Tibial nerve (tissue), 4 donors: ENCODE measurements at places on chromosomes 4 and X. TPM values are rescaled to one million over a fixed set of nuclear protein-coding genes. Genes with fewer than 3 reads are reported as not detected.
A peak's percentile ranks its signal among the peaks of the same experiment; 100 is the strongest.

The CT47A1 gene
- not detected for total RNA-seq

The TRIM75 gene
- not detected for total RNA-seq

The APLN gene
- total RNA-seq = 0.20 TPM

The TDO2 gene
- total RNA-seq = not detected

The CYLC1 gene
- not detected for total RNA-seq

The EGFL6 gene
- not detected for total RNA-seq

The FAM47E gene
- total RNA-seq = 1.2 TPM

The RTL9 gene
- total RNA-seq = not detected

The CXCL1 gene
- 0.84 TPM for total RNA-seq

DNA sequence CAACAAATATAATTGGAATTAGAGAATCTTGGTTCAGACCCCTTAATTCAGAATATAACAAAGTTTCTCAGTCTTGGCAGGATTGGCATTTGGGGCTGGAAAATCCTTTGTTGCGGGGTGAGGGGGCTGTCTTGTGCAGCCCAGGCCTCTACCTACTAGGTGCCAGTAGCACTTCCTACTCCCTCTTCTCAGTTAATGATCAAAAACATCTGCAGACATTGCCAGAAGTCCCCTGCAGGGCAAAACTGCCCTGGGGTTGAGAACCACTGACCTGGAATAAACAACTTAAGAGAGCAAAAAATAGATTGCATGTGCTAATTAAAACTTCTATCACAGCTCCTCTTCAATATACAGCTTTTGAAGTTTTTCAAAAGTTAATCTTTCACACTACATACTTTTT lies 36.7 kb upstream of the CXorf38 start:
- DNase-seq = no peak

- DNase-seq = no peak
Observed at GRCh38 chr4:184755278-184755677, 21.4 kb upstream of the CENPU start.

DNA sequence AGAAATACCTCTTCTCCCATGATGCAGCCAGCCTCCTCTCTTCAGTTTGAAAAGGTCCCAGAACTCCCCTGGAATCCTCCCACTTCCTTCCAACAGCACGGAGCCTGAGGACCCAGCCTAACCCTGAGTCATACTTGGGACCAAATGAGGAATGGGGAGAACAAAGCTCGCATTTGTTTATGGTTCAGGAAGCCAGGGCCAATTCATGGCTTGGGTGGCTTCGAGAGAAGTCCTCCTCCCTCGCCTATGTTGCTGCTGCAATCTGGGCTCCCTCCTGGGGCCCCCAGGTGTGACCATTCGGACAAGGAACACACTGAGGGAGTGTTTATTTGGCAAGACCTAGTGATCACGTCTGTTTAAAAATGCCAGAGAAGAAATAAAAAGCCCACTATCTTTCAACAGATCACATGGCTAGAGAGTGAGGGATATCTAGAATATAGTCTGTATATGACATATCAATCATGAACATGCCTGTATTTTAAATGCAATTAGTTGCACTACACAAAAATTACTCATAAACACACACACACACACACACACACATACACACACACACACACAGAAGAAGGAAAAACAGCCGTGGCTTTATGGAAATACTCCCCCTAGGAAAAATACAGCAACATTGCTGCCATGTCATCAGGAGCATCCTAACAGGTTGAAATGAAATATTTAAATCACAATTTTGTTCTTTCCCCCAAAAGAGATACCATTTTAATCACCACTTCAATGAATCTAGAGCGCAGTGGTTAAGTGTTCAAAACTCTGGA lies 155.7 kb upstream of the MAP3K15 start:
- DNase-seq = peak; percentile 19

- DNase-seq = peak; percentile 18
Observed at GRCh38 chr4:153788413-153789276, at the start of gene SFRP2. Gene SFRP2, minus strand, starts transcription at chr4:153789083. Its CDS starts 248 bp downstream, at chr4:153788835.

DNA sequence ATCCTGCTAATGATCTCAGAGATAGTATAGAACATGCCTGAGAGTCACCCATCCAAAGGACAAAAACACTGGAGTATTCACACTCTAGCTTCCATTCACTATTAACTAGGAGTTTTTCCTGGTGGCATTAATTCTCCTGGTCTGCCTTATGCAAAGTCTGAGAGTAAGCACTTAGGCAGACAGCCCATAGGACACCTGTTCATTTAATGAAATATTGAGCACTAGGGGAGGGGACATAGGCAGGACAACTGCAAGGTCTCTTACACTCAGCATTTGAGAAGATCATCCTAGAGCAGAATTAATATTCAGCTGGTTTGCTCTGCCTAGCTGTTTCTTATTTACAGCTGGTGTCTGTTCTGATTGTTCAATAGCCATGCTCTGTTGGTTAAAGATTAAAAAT lies 508.5 kb downstream of the CENPC start:
- DNase-seq = no peak

- DNase-seq = no peak
Observed at GRCh38 chrX:10166248-10166716, 9.5 kb downstream of the CLCN4 start.

- peak; percentile 19 for DNase-seq
Observed at GRCh38 chr4:70902577-70903290, 565 bp downstream of the MOB1B start.

DNA sequence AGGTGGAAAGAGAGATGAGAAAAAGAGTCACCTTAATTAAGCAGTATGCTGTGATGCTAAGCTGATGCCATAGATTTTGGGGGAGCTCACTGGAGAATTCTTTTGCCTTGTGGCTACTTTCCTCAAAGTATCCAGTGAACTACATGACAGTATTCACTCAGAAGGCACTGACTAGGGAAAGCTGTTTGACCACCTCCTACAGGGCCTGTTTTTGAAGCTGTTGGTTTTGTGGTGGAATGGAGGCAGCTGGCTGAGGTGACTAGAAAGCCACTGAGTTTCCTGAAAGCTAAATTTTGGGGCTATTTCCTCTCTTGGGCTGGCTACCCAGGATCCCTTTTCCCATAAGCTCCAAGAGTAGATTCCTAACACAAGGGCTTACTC lies 124.8 kb upstream of the EOLA2 start:
- DNase-seq = no peak

- DNase-seq = no peak
Observed at GRCh38 chr4:125492957-125493356, 178.2 kb downstream of the FAT4 start.

GRCh38 chr4:139108567-139109128 lies 68.4 kb downstream of the ELF2 start:
- DNase-seq = no peak

DNA sequence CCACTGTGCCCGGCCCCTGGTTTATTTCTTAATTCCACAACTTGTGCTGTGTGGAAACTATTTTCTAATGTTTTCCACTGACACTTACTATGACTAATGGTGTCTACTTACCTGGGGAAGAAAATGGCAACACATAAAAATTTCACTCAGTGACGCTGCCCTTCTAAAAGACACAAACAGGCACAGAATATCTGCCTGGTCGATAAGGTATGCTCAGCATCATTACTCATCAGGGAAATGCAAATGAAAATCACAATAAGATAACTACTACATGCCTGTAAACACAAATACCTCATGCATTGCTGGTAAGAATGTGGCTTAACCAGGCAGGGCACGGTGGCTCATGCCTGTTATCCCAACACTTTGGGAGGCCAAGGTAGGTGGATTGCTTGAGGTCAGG lies 61.6 kb downstream of the UBE2K start:
- no peak for DNase-seq

DNA sequence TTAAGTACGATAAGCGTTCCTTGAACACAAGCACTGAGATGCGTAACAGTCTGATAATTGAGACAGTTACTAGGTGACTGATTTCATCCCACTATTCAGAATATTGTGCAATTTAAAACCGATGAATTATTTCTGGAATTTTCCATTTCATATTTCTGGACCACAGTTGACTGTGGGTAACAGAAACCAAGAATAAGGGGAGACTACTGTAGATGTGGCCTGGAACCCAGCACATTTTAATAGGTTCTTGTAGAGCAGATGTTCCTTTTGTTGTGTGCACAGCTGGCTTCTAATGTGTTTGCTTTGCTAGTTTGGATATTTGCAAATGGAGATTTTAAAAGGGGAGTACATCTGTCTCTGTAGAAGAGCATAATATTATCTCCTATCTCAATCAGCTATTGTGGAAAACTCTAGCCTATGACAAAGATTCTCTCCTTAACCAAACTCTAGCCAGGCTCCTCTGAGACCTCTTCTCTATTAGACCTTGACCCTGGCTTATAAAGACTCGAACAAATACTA lies 16.4 kb downstream of the NAAA start:
- no peak for DNase-seq

DNA sequence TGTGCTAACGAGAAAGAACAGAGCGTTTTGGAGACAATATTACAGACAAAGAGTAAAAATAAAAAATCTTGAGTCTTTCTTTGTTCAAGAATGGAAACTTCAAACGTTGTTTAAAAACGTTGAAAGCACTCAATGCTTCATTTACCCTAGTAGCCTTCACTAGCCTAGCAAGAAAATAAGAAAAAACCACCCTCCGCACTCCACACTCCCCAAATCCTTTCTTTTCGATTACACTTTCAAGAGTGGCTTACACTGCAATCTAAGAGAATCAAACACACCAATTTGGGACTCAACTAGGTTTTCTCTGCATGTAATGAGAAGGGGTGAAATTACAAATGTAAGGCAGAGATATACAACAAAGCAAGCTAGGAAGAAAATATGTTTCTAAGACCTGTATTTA lies 4.7 kb downstream of the TMSB4X start:
- DNase-seq = no peak

DNA sequence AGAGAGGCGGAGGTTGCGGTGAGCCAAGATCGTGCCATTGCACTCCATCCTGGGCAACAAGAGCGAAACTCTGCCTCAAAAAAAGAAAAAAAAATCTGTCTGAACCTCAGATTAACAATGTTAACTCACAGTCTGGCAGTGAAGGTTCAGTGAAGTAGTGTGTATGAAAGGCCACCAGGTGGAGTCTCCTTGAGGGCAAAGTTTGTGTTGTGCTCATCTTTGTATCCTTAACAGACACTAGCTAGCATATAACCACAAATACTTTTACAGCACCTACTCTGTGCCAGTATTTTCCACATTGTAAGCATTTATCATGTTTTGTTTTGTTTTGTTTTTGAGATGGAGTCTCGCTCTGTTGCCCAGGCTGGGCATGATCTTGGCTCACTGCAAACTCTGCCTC lies 46.0 kb upstream of the MGST2 start:
- DNase-seq = no peak

DNA sequence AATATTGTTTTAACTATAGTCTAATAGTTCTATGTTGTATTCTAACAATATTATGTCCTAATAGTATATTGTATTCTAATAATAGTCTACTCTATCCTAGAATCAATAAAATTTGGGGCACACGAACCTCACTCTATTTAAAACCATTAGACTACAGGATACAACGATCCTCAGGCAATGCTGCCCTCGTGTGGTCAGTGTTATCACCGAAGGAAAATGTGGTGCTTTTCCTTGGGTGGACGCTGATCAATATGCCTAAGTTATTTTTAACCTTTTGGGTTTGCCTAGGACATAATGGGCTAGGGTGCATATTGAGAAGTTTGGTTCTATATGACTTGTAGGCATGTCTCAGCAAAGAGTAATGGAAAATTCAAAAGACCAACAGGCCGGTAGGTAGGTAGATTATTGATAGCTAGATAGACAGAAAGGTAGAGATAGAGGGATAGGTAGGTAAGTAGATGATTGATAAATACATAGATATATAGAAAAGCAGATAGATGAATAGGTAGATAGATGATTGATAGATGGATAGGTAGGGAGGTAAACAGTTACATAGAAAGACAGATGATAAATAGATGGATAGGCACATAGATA lies 75.1 kb downstream of the PRKX start:
- peak; percentile 29 for DNase-seq

DNA sequence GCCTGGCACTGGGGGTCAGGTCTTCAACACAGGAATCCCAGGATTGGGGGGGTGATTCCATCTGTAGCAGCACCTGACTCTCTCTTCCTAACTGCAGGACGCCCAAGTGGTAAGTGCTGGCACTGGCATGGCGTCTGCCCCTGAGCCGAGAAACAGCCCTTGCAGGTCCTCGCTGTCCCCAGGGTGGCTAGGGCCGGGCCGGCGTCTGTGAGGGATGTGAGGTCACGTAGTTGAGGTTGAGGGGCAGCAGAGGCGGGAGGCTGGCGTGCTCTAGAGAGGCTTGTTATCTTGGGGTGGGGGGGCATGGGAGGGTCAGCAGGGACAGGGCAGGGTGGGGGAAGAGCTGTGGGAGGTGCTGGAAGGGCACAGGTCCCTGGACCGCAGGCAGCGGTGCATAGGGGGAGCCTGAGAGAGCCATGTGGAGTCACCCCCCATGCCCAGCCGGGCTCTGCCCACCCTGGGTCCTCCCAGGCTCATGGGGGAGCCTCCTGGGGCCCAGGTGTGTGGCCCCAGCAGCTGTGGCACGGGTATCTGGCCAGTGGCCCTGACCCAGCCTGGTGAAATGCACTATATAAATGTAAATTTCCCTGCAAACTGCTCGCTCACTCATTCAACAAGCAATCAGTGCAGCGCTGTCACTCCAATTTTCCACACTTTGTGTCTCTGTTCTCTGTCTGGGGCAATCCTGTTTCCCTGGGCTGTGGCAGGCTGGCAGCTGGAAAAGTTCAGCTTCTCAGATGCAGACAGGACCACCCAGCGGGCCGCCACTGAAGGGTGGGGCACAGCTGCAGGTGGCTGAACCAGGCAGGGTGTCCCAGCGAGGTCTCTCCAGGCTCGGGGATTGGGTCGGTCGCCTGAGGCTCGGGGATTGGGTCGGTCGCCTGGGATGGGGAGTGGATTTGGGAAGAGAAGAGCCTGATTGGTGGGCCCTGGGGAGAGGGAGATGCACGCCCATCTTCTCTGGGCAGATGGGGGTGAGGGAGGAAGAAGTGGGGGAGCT lies 102.2 kb upstream of the NKX1-1 start:
- DNase-seq = no peak

DNA sequence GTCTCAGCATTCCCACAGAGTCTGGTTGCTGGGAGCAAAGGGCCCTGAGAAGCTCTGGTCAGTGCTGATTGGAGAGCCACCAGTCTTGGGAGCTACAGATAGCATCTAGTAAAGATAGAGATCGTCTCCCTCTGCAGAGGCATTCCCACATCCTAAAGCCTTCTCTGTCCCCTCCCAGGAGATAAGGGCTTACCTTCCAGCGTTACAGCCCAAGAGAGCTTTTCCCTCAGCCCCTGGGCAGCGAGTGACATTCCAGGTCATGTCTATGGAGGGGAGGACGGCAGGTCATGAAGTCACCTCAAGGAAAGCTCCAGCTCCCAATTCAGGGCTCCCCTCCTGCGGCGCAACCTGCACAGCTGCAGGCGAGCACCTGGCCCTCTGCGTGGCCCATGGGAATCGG lies 29.9 kb downstream of the CLDN34 start:
- DNase-seq = no peak

DNA sequence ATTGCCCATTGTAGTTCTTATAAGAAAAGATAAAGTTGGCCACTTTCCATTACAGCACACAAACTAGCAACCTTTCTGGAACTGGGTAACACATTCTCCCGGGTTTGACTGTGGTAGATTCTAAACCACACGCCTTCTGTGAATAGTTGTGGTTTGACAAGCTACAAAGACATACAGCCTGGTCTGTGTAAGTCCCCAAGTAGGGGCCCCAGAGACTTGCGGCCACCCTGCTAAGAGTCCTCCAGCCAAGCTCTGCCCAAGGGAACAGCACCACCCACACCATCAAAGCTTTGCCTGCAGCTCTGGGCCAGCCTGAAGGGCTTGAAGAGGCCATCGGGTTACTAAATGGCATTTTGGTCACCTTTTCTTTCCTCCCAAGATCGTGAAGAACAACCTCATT lies 203.4 kb downstream of the MAML3 start:
- DNase-seq = no peak

GRCh38 chr4:167606551-167606950 lies 372.3 kb upstream of the SPOCK3 start:
- DNase-seq = no peak

GRCh38 chrX:118872102-118872566 lies 48.5 kb downstream of the ZCCHC12 start:
- DNase-seq = no peak
